Large intestine (tissue), 12 donors: ENCODE measurements at places on chromosomes 5 and 9. TPM values are rescaled to one million over a fixed set of nuclear protein-coding genes. Genes with fewer than 3 reads are reported as not detected.

FOXD4L6 gene
- polyA plus RNA-seq = 0.06 TPM

CNTFR gene
- polyA plus RNA-seq = 15.9 TPM

MYOT gene
- polyA plus RNA-seq = 2.2 TPM

ARHGEF28 gene
- 16.6 TPM for polyA plus RNA-seq

FREM1 gene
- 10.0 TPM for polyA plus RNA-seq

CCIN gene
- 0.07 TPM for polyA plus RNA-seq

DMRT3 gene
- not detected for polyA plus RNA-seq

GRCh38 chr5:118378959-118379358, 609.4 kb downstream of the DTWD2 start:
- no peak for DNase-seq

DNA sequence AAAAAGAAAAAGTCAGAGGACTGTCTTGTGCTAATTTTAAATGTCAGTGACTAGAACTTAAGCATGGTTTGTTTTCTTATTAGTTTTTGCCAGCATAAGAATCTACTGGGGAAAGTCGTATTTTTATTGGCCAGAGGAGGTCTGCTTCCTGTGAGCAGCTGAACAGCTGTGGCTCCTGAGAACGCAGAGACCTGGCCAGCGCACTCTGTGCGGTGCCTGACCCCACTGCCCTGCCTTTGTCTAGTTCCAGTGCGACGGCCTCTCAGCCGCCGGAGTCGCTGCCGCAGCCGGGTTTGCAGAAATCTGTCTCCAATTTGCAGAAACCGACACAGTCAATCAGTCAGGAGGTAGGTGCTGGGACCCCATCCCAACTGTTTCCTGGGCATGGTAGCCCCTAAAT, 42.5 kb downstream of the PRRC2B start:
- DNase-seq = no peak

DNA sequence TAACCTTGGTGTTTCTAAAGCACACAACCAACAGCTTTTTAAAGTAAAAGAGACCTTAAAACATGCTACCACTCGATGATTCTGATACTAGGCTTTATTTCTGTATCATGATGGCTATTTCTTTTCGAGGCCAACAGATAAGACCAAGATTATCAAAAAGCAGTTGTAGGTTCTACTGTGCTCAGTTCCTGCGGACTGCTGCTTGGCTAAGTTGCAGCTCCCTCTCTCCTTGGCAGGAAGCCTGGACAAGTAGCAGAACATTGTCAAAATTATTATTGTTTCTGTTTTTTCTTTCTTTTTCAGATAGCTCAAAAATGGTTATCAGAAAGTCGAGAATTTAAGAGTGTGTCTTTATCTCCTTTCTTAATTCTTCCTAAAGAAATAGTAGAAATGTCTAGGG, 607.6 kb downstream of the PTPRD start:
- DNase-seq = no peak

DNA sequence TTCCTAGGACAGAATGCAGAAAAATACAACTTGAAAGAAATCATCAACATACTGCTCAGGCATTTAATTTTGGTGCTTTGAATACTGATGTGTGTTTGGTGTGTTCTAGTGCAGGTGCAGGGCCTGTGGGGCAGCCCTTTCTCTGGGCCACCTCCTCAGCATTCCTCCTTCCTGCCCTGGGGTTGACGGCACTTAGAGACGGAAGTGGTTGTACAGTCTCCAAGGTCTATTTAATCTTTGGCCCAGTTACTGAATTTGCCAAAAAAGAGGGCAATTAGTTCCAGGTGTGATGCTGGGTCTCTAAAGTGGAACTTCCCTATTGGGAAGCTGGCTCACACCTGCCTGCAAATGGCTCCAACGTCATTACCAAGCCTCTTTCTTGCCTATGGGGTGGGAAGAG, 269.0 kb downstream of the SH3GL2 start:
- no peak for DNase-seq

- DNase-seq = no peak
These were observed 19.1 kb downstream of the OXCT1 start for GRCh38 chr5:41851116-41851515.
